ENCODE measurements at places on chromosomes 5 and 9.

- H3K36me3 ChIP-seq, result no peaks in the 10 kb centered on the region
- no peaks in the 10 kb centered on the region for H3K27me3 ChIP-seq
- H3K4me1 ChIP-seq, result peaks cover 8% of the 10 kb centered on the region
- peak overlapping the region; percentile 37 for H3K4me3 ChIP-seq
- no peak overlapping the region for H3K27ac ChIP-seq
Observed at GRCh38 chr9:92141144-92142129, 26.2 kb upstream of the SPTLC1 start.

GRCh38 chr9:35533398-35533797 lies 43.5 kb downstream of the RUSC2 start:
- no peaks in the 10 kb centered on the region for H3K27me3 ChIP-seq
- H3K4me3 ChIP-seq, result no peak overlapping the region
- no peak for DNase-seq

DNA sequence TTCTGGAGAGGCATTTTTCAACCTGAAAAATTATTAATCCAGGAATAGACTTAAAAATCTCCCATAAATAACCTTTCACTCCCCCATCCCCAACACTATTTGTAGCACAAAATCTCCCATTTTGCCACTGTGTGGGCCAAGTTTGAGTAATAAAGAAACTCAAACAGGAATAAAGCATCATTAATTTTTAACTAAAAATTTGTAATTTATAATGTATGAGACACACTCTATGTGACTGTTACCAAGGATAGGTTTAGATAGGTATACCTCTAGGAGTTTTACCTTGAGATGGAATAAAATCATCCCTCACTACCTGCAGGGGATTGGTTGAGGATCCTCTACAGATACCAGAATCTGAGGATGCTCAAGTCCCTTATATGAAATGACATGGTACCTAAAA lies 30.1 kb downstream of the CHD1 start:
- H3K4me3 ChIP-seq, result no peak overlapping the region
- no peaks in the 10 kb centered on the region for H3K27me3 ChIP-seq
- no peak for DNase-seq
- H3K27ac ChIP-seq, result no peak overlapping the region

- no peaks in the 10 kb centered on the region for H3K36me3 ChIP-seq
- no peak overlapping the region for H3K4me3 ChIP-seq
- H3K27ac ChIP-seq, result no peak overlapping the region
- H3K4me1 ChIP-seq, result no peaks in the 10 kb centered on the region
Observed at GRCh38 chr5:139882961-139883539, 87.4 kb downstream of the PSD2 start.

DNA sequence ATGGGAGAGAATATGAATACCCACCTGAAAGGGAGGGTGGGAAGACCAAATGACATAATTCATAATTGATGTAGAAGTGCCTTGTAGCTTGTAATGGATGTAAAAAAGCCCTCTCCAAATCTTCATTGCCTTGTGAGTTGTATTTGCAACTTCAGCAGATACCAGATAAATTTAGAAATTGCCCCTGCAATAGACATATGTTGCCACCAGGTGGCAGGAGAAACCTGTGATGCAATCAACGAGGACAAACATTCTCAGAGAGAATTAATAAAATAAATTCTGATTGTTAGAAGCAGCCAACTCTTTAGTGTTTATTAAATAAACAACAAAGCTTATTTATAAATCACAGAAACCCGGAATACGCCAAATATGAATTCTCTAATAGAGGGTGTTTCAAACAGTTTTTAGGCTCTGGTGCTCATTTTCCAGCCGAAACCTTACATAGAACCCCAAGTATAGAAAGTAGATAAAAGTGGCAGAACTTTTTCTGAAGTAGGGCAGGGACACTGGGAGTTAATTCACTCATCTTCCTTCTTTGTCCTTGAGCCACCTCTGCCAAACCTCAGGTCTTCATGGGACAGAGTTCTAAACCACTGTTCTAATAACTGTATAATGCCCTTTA lies 147.8 kb downstream of the TMEM38B start:
- H3K36me3 ChIP-seq, result no peaks in the 10 kb centered on the region
- H3K4me3 ChIP-seq, result no peak overlapping the region
- H3K27me3 ChIP-seq, result no peaks in the 10 kb centered on the region
- H3K4me1 ChIP-seq, result no peaks in the 10 kb centered on the region
- DNase-seq, result no peak

GRCh38 chr9:34084562-34084961 lies 35.9 kb upstream of the UBAP2 start:
- no peak for DNase-seq
- H3K4me3 ChIP-seq, result no peak overlapping the region
- H3K4me1 ChIP-seq, result no peaks in the 10 kb centered on the region
- H3K36me3 ChIP-seq, result peaks cover 11% of the 10 kb centered on the region
- no peak overlapping the region for H3K27ac ChIP-seq
- H3K27me3 ChIP-seq, result no peaks in the 10 kb centered on the region

DNA sequence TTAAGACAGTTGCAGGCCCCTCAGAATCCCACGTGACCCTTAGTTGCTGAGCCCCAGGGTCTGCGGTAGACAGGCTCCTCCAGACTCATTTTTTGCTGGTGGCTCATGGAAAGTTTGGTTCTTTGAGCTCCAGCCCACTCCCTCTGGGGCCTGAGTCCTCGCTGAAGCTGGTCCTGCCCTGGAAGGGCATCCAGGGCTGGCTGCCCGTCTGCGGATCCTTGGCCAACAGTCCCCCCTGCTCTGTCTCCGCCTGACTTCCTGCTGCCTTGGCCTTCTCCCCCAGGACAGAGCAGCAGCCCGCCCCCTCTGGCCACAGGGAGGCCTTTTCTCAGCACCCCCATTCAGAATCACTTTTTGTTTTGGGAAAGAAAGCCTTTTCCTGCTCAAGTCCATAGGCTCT lies 24.4 kb downstream of the SLC6A7 start:
- H3K4me3 ChIP-seq, result no peak overlapping the region
- H3K4me1 ChIP-seq, result no peaks in the 10 kb centered on the region
- H3K27ac ChIP-seq, result no peak overlapping the region

DNA sequence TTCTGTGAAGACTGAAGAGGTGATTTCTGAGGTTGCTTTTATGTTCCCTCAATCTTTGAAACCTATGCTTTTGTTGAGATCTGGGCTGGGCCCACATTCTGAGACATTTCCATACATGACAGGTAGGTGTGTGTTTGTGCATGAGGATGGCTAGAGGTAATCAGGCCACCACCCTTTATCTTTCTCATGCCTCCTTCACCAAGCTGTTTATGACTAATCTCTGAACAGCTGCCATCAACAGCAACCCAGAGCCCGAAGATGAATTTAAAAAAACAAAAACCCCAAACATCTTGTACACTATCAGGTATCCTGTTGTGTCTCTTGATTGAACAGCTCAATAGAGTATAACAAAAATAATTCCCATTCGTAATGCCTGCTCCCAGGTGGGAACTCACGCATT lies 12.6 kb upstream of the C5orf46 start:
- no peaks in the 10 kb centered on the region for H3K36me3 ChIP-seq
- DNase-seq, result no peak
- H3K4me3 ChIP-seq, result no peak overlapping the region
- H3K27ac ChIP-seq, result no peak overlapping the region

GRCh38 chr9:136220017-136220729 lies 15.2 kb upstream of the LHX3 start:
- DNase-seq, result no peak
- no peaks in the 10 kb centered on the region for H3K4me1 ChIP-seq
- H3K4me3 ChIP-seq, result no peak overlapping the region
- peaks cover 21% of the 10 kb centered on the region for H3K36me3 ChIP-seq

GRCh38 chr9:4604678-4605095 lies 57.4 kb upstream of the PLPP6 start:
- H3K27me3 ChIP-seq, result no peaks in the 10 kb centered on the region
- H3K36me3 ChIP-seq, result peaks cover 10% of the 10 kb centered on the region
- H3K27ac ChIP-seq, result no peak overlapping the region

- H3K4me1 ChIP-seq, result no peaks in the 10 kb centered on the region
- H3K4me3 ChIP-seq, result no peak overlapping the region
- H3K27me3 ChIP-seq, result no peaks in the 10 kb centered on the region
- H3K27ac ChIP-seq, result no peak overlapping the region
- no peak for DNase-seq
Observed at GRCh38 chr5:115414406-115415142, 118.1 kb upstream of the CCDC112 start.

- H3K36me3 ChIP-seq, result no peaks in the 10 kb centered on the region
- DNase-seq, result no peak
- no peaks in the 10 kb centered on the region for H3K27me3 ChIP-seq
Observed at GRCh38 chr5:57495285-57496086, 12.9 kb upstream of the ACTBL2 start.

All from liver (tissue), 10 donors.